ENCODE measurements at places on chromosomes 5 and 9.
A peak's percentile ranks its signal among the peaks of the same experiment; 100 is the strongest.

- peak; percentile 26 for DNase-seq
Observed at GRCh38 chr9:114433086-114433485, 45.3 kb upstream of the AKNA start.

DNA sequence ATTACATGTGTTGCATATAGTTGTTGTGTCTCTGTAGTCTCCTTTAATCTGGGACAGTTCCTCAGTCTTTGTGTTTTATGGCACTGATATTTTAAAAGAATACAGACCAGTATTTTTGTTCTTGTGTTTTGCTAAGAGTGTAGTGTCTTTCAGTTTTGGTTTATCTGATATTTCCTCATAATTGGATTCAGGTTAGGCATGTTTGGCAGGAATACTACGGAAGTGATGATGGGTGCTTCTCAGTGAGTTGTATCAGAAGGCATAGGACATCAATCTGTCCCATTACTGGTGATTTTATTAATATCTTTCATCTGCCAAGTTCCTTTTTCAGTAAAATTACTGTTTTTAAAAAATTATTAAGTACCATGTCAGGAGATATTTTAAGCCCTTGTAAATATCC is 212.9 kb downstream of the ARHGEF28 start:
- DNase-seq = no peak

GRCh38 chr9:130665431-130666392 is 1.3 kb downstream of the PRDM12 start:
- peak; percentile 79 for DNase-seq

DNA sequence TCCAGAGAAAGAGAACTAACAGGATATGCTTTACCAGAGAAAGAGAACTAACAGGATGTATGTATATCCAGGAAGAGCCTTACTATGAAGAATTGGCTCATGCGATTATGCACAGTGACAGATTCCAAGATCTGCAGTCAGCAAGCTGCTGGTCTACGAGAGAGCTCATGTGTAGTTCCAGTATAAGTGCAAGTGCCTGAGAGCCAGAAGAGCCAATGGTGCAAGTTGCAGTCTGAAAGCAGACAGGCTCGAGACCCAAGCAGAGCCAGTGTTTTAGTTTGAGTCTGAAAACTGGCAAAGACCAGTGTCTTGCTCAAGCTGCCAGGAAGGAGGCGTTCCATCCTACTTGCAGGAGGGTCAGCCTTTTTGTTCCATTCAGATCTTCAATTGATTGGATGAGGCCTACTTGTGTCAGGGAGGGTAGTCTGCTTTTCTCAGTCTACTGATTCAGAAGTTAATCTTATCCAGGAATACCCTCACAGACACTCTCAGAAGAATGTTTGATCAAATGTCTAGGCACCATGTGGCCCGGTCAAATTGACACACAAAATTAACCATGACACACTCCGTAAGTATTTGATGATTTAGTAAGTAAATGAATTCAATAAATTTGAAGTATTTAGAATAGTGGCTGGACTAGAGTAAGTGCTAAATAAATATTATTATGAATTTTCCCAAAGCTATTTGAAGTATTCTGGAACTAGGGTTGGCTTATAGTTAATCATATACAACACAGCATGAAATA is 372.1 kb upstream of the SGCD start:
- no peak for DNase-seq

DNA sequence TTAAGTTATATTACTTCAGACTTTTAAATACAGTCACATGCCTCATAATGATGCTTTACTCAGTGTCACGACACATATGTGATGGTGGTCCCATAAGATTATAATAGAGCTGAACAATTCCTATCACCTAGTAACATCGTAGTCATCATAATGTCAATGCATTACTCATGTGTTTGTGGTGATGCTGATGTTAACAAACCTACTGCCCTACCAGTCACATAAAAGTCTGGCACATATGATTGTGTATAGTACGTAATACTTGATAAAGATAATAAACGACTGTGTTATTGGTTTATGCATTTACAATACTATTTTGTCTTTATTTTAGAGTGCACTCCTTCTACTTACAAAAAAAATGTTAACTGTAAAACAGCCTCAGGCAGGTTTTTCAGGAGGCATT is 103.7 kb downstream of the PAM start:
- no peak for DNase-seq

- DNase-seq = no peak
Observed at GRCh38 chr5:159873680-159874079, 42.6 kb upstream of the ADRA1B start.

- peak; percentile 77 for DNase-seq
Observed at GRCh38 chr5:173643964-173644363, 27.5 kb upstream of the BOD1 start.

DNA sequence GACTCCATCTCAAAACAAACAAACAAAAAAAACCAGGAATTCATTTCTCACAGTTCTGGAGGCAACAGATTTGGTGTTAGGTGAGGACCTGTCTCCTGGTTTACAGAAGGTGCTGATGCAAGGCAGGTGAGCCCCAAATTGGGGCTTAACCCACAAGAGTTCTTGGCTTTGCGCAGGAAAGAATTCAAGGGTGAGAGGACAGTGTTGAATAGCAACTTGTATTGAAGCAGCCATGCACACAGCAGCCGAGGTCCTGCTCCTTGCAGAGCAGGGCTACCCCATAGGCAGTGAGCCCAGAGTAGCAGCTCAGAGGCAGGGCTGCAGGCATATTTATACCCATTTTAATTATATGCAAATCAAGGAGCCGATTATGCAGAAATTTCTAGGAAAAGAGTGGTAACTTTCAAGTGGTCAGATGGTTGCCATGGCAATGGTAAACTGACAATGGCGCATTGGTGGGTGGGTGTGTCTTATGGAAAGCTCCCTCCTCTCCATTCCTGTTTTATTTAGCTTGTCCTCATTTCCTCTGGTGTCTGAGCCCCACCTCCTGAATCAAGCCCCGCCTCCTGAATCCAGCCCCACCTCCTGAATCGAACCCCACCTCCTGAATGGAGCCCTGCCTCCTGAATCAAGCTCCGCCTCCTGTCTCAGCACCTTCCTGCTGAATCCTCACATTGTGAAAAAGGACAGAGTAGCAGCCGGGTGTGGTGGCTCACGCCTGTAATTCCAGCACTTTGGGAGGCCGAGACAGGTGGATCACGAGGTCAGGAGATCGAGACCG is 34.5 kb upstream of the COL5A1 start:
- peak; percentile 78 for DNase-seq

DNA sequence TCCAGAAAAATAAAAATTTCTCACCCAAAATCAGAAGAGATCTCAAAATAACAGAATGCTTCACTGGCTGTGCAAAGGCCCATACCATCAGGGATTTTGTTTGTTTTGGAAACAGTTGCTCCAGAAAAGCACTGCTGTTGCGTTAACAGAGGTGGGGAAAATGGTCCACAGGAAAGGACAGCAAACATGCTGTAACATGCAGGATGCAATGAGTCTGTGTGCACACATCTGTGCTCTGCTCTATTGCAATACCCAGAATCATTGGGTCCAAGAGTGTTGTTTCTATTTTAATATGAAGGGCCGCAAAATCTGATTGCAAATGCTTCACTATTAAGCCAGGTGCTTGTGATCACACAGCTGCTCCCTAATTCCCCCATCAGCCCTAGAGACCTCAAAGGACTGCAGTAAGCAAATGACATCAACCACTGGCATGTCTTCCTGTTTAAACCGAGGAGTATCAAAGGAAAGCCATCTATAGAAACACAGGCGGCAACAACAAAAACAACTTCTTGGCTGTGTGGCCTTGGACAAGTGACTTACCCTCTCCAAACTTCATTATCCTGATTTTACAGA is 141.0 kb downstream of the DCP2 start:
- no peak for DNase-seq

GRCh38 chr9:111427186-111427585 is 57.0 kb downstream of the ECPAS start:
- DNase-seq = no peak

DNA sequence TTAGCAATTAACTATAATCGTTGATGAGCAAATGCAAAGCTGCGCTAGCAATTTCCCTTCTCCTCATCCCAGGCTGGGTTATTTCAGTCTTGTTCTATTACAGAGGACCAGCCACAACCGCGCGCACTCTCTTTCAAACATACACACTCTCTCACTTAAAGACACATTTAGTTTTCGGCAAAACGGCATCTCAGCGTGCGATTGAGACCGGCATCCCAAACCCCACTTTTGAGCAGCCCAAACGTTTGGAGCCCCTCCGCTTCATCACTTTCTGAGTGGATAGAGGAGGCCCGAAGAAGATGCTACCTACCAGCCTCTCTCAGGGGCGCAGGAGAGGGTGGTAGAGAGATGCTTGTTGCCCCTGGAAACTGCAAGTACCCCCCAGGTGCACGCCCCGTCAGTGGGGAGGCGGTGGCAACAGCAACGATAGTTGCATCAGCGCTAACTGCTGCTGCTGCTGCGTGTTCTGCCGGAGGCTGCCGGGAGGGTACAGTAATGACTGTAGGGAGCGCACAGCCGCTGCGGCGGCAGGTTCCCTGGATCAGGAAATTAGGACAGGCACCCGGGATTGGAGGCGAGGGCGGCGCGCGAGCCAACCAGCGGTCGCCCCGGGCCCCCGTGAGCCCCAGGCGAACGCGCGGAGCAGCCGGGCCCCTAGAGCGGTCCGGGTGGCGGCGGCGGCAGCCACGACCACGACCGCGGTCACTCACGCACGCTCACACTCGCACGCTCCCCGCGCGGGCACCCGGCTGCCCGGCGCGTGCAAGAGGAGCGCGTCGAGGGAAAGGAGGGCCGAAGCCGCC is 467 bp upstream of the VLDLR start:
- DNase-seq = peak; percentile 94

GRCh38 chr9:86246752-86247161 is 12.7 kb downstream of the C9orf153 start:
- no peak for DNase-seq

DNA sequence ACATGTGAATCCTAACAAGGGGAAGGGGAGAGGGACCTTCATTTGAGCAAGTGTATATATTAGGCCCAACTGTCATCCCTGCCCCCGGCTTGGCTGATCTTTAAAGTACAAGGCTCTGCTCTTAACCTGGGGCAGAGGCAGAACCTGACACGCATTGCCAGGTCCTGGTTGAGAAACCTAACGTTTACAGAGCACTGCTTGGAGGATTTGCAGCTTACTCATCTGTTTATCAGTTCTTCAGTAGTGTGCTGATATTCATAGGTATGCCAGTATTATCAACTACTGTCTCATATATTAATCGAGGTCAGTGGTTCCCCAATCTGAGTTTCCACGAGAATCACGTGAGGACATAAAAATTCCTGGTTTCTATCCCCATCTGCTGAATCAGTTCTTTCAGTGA is 50.4 kb downstream of the ACO1 start:
- DNase-seq = no peak

DNA sequence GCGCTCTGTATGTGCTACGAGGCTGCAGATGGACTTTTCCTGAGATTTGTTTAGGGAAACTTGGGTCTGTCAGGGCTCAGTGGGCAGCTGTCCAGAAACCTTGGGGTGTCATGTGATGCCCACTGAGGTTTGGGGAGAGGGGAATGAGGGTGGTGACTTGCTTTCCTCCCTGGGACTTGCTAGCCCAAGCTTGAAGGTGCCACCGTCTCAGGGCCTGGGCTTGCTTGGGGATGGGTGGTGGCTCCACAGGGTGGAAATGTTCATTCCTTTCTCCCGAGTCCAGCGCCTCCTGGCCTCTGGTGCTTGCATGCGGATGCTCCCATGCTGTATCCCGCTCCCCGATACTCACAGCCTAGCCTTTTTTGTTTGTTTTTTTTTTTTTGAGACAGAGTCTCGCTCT is 33.3 kb downstream of the ZNF618 start:
- no peak for DNase-seq

GRCh38 chr9:363274-363612 is 148.6 kb downstream of the DOCK8 start:
- DNase-seq = no peak

- no peak for DNase-seq
Observed at GRCh38 chr5:115070737-115071136, 99.0 kb downstream of the TRIM36 start.

DNA sequence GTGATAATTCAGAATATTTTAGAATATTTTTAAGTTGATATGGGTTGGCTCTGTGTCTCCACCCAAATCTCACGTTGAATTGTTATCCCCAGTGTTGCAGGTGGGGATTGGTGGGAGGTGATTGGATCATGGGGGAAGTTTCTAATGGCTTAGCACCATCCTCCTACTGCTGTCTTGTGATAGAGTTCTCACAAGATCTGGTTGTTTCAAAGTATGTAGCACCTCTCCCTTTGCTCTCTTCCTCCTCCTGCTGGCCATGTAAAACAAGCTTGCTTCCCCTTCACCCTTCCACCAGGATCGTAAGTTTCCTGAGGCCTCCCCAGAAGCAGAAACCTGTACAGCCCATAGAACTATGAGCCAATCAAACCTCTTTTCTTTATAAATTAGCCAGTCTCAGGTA is 214.6 kb upstream of the C9orf72 start:
- DNase-seq = peak; percentile 65

DNA sequence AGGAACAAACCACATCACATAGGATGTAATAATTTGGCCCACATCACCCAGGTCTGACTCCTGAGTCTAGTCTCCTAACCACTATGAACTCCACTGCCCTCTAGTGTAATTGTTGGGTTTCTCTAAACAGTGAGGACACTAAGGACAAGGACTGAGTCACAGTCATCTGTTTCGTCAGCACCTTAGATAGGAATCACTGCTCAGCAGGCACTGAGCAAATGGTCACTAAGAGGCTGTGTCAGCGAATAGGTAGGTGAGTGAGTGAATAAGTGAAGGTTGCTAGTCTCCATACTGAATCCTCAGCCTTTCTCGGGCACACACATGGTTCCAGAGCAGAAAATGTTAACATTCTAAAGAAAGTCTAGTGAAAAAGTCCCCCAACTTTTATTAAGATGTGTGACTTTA is 278.6 kb downstream of the SPOCK1 start:
- peak; percentile 71 for DNase-seq

GRCh38 chr5:75200776-75201175 is 35.9 kb downstream of the ANKRD31 start:
- DNase-seq = no peak

DNA sequence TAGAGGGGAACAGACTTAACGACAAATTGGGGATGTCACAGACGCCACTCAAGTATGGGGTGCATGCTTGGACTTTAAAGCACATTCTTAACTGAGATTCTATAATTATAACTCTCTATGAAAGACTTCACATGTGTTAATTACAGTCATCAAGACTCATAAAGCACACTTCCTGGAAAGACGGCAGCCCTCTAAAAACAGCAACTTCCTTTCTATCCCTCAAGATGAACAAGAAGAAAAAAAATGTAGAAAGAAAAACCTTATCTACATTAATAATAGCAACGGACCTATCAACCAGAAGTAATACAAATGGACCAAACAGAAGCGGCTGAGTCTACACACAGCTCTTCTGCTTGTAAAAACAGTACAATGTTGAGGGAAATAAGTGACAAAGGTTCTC is 21.2 kb downstream of the GNAQ start:
- no peak for DNase-seq

DNA sequence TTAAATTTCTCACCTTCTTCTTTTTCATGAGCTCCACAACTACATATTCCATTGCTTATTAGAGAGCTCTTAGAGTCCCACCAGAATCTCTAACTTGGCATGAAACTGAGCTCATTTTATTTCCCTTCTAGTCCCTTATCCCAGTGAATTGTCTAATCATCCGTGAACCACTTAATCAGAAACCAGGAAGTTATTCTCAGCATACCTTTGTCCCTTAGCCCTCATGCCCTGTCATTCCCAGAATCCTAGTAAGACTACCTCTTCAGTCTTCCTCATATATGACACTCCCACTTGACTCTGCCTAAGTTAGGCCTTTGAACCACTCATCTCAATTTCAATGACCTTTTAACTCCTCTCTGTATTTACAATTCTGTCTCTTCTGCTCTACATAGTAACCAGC is 93.0 kb upstream of the PAPPA start:
- DNase-seq = no peak
